Activated CD8-positive, alpha-beta memory T cell treated with anti-CD3 and anti-CD28 coated beads, Interleukin-2, amount 50 U/mL, for 48 hours (primary cell): ENCODE measurements at places on chromosomes 2 and 18.
A peak's percentile ranks its signal among the peaks of the same experiment; 100 is the strongest.

- DNase-seq = no peak
Observed at GRCh38 chr18:60047556-60047955, 147.8 kb downstream of the PMAIP1 start.

DNA sequence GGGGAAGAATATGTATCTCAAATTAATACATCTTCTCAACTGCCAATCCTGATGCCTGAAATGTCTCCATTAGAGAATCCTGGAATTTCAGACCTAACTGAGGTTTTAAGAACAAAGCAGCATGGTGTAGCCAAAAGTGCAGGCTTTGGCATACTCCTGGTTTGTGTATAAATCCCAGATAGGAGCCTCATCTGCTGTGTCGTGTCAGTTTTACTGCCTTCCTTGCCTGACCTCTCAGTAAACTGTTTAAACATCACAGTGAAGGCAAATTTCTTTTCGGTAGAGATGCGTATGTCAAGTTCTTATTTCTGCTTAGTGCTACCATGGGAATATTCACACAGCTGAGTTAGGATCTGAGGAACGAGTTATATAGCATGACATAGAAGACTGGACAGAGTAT, 7.3 kb downstream of the SCG2 start:
- DNase-seq = no peak

DNA sequence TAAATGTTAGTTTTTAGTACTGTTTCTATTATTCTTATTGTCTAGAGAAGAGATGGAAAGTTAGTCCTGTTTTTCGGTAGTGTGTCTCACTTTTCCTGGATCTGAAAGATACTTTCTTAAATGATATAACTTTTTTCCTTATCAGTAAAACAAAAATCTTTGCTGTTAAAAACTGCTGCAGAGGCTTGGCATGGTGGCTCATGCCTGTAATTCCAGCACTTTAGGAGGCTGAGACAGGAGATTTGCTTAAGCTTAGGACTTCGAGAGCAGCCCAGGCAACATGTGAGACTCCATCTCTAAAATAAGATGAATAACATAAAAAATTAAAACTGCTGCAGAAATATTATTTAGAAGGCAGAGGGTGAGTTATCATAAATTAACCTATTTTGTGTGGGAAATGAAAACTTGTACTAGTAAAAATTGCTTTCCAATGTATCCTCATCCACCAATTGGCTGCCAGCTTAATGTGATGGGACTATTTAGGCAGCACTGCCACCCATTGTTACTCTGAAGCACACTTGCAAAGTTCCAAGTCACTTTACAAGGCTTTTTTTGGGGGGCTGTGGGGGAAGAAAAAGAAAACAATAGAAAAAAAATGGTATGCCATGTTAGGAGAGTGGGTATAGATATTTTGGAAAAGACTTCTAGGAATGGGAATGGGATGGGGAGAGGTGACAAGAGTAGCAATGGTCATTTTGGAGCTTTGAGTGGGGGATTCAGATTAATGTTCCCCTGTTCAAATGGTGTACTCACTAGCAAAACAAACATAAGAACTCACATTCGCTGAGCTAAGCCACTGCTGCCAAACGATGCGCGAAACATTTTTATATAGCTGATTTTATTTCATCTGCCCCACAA, 62.7 kb downstream of the MEIS1 start:
- no peak for DNase-seq

- no peak for DNase-seq
Observed at GRCh38 chr18:72866442-72866900, 1.3 kb downstream of the NETO1 start.

GRCh38 chr2:3848776-3849175, 145.4 kb downstream of the DCDC2C start:
- no peak for DNase-seq

- no peak for DNase-seq
Observed at GRCh38 chr2:228542277-228542676, 360.8 kb upstream of the SPHKAP start.

- no peak for DNase-seq
Observed at GRCh38 chr2:199818026-199818425, 33.0 kb downstream of the FTCDNL1 start.

- no peak for DNase-seq
Observed at GRCh38 chr2:33457556-33458247, 18.7 kb upstream of the RASGRP3 start.

- no peak for DNase-seq
Observed at GRCh38 chr18:22847392-22847791, 85.7 kb upstream of the RBBP8 start.

DNA sequence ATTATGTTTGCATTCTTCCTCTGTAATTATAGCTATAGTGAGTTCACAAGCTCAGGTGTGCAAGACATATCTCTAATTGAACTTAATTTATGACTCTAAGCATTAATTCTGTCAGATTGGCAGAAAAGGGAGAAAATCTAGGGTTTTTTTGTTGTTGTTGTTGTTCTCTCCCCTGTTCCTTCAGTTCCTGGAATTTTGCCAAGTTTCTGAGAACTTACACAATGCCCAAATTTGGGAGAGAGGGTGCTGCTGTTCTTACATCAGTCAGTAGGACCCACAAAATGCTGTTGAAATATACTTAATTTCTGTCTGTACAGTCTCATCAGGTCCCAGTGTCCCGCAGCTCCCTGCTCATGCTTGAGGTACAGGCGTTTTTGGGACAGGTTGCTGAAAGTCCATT, 221.8 kb upstream of the RBMS1 start:
- no peak for DNase-seq

DNA sequence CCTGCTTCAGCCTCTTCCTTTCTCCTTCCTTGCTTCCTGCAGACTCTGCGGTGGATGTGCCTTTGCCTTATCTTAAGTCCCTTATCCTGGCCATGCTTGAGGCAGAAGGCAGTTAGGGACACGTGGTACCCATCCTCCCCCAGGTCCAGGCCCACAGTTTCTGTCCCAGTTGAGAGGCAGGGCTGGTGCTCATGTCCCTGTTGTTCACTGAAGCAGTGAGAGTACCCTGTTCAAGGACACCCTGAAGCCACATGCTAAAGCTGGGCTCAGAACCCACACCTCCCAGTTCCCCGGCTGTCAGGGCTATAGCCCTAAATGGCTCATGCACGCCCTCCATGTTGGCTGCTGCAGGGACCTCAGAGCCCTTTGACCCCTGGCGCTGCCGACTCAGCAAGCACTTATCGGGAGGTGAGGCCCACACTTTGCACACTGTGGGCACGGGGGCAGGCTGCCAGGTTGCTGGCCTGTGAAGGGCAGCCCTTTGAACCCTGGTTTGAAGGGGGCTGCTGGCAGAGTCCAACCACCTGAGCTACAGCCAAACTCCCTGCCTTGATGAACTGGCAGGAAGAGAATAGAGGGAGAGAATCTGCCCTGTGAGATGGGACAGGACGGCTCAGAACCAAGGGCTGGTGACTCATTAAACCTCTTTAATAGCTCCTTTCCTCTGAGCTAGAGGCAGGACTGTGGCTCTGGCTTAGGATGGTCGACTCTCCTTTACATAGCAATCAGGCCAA, 6.3 kb downstream of the KHK start:
- DNase-seq = no peak

GRCh38 chr2:8491296-8492027, 190.4 kb upstream of the ID2 start:
- DNase-seq = no peak

DNA sequence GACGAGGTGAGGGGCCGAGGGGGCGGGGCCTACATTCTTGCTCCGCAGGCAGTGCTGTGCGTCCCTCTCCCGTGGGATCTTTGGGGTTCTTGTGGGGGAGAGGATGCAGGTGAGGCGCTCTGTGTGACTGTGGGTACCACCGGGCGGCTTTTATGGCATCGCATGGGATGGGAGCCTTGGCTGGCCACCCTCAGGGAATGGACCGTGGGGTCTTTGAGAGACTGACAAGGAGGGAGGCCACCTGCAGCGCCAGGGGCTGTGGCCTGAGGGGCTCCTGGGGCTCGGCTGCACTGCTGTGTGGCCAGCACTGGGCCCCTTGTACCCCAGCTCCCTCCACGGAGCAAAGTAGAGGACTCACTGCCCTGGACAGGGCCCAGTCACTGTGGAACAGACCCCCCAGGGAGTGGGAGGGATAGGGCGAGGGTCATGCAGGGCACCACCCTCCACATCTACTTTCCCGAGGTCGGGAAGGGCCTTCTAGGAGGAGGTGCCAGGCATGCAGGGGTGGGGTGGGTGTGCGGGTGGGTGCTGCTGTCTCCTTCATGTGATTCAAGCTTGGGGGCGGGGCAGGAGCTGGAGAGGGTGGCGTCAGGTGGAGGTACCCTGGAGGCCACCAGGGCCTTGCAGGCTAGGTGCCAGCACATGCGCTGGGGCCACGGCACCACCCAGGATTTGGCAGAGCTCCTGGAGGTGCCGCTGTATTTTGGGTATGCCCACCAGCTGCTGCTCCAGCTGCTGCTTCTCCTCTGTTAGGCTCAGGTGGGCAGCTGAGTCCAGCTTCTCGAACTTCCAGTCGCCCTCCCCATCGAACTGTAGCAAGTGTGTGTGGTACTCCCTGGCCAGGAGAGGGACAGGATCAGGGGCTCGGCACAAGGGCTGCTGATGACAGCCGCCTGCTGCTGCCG, 1072.4 kb downstream of the RPIA start:
- DNase-seq = no peak

DNA sequence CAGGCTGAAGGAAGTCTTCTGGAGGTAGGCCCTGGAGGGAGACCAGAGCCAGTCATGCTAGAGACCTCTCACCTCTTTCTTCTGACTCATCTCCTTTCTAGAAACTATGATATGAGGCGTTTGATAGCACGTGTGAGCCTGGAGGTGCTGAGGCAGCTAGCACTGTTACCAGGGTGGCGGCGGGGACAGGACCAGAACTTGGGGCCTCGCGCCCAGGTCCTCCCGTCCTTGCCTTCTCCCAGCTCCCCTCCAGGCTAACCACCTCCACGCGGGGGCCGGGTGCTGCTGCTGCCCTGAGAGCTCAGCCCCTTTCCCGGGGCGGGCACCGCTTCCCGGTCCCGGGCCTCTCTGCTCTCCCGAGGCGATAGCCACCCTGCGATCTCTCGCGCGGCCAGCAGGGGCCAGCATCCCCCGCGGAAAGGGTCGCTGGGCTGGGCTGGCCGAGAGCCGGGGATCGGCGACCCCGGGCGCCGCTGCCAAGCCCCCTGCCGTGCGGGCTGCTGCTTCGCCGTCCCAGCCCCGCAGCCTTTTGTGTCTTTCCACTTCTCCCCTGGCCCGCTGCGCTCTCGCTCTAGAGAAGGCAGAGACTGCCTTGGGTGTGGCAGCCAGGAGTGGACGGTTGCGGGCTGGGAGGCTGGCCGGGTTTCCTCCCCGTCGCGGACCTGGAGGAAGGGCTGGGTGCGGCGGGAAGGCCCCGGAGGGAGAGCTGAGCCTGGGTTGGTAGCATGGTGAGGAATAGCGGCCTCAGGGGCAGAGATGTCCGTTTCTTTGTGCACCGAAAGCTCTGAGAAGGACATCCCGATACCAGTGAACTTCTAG, 49.1 kb downstream of the TMEM17 start:
- peak; percentile 88 for DNase-seq

DNA sequence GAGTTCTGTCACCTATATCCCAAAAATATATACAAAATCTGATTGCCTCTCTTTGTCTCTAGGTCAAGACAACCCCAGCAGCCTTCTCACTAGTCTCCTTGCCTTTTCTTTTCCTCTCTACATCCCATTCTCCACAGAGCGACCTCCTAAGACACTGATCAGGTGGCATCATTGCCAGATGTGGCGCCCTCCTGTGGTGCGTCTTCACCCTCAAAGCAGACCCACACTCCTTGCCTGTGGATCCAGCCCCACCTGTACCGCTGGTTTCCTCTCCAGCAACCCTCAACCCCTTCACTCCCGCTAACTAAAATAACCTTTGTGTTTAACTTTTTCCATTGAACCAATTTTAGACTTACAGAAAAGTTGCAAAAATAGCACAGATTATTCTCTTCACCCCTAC, 273.3 kb downstream of the GLI2 start:
- no peak for DNase-seq

GRCh38 chr2:208945719-208946256, 478.1 kb upstream of the MAP2 start:
- no peak for DNase-seq

GRCh38 chr2:33485051-33485450, 8.6 kb downstream of the RASGRP3 start:
- no peak for DNase-seq

- no peak for DNase-seq
Observed at GRCh38 chr2:60498816-60499429, 54.5 kb downstream of the BCL11A start.

DNA sequence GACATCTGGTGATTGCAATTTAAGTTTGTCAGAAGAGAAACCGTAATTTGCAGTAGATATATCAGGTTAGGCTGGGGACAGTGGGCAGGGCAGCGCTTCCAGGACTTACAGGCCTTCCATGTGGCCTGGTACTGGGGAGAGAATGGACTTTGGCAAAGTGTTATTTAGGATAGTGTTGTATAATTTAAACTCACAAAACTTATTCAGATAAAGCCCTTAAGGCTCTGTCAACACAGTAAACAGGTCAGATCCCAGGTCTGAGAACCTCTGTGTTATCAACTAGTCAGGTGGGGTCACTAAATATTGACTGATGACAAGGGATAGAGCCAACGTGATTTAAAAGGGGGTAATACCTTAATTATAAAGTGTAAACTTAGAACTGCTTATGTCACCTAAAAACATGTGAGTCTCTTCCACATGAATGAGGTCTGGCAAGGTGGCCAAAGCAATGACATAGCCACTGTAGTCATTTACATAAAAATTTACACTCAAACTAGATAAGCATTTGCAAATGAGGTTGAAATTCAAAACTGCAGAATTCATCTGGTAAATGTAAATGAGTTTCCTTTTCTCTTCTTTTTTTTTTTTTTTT, 80.2 kb upstream of the DNMT3A start:
- no peak for DNase-seq
